T follicular helper cell (primary cell): ENCODE measurements at places on chromosomes 5 and 9.

- DNase-seq = no peak
Observed at GRCh38 chr9:127898433-127899127, 823 bp downstream of the ST6GALNAC6 start.

- no peak for DNase-seq
Observed at GRCh38 chr5:9301200-9301599, 244.7 kb downstream of the SEMA5A start.

GRCh38 chr5:130166839-130167490 lies 262.7 kb downstream of the CHSY3 start:
- DNase-seq = no peak

- DNase-seq = no peak
Observed at GRCh38 chr5:95988877-95989276, 27.2 kb upstream of the ELL2 start.

GRCh38 chr9:91099436-91099835 lies 262.3 kb downstream of the AUH start:
- DNase-seq = no peak

DNA sequence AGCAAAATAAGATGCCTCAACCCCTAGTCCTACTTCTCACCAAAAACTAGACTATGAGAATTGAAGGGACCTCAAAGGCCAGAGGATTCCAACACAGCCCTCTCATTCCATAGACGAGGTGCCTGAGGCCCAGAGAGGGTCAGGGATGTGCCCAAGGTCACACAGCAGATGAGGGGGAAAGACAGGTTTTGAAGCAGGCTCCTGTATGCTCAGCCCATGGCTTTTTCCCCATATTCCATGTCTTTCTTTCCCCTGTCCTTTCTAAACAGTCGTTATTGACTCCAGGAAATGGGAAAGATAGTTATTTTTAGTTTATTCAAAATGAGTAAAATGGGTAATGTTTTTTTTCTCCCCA lies 61.2 kb upstream of the COL15A1 start:
- DNase-seq = no peak
